ENCODE measurements at places on chromosomes 2 and 18.

DNA sequence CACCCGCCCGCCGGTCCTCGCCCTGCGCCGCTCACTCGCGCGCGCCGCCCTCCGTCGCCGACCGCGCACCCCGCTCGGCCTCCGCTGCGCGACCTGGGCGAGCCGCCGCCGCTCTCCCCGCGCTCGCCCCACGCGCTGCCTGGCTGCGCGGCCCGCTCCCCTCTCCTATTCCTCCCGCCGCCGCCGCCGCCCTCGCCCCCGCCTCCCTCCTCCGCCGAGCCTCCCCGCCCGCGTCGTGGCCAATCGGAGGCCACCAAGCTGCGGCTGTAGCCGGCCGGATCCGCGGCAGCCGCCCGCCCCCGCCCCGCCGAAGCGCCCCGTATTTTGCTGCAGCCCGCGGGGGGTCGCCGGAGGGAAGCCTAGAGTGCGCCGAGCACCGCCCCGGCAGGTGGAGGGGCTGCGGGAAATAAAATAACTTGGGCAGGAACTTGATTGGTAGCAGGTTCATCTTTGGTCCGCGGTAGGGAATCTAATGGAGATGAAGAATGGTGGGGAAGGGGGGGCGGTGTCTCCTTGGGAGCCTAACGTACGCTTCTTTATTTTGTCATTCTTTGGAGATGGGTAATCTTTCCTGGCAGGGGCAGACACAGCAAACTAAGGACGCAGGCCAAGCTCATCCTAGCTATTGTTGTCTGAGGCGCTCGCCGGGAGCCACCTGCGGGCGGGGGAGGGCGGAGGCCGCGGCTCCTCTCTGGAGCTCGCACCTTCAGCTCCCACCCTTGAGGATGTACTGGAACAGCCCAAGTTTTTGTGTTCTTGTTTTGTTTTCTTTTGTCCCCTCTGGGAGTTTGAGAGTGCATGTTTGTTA, 1.1 kb upstream of the CDH2 start:
- no peak for DNase-seq

DNA sequence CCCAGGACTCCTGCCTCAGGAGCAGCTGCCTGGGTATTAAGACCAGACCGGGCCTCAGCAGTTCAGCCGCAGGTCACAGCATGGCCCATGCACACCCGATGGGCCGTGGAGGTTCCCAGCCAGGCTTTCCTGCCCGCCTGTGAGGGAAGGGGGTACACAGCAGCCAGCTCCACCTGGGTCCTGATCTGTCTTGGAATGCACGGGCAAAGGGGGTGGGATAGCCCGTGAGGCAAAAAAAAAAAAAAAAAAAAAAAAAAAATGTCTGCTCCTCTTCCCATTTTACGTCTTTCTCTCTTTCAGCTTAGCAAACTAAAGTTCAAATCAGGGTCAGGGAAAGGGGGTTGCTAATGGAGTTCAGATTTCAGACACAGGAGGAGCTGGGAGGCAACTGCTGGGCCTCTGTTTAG, 385.2 kb downstream of the TNS1 start:
- no peak for DNase-seq

DNA sequence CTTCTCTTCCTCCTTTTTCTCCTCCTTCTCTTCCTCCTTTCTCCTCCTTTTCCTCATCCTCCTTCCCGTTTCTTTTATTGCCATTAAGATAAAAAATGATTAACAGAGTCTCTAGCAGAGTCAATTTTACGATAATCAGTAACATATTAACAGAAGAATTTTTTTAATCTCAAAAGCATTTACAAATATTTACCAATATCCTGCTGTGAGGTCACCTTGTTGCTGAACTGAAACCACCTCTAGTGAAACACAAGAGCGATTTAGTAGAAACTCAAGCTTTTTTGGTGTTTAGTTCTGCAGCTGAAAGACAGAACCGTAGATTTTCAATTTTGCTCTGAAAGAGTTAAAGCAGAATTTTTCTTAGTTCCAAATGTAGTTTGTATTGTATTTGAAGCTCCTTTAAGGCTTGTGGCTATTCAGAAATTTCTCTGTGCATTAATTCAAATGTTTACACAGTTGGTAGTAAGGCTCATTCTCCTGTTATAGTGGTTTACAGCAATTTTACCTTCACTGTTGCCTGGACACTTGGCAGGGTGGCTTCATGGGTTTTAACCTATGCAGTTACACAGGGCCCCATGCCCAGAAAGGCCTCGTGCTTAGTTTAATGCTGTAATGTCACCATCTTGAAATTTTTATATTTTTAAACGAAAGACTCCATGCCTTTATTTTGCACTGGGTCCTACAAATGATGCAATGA, 1106.6 kb upstream of the FAM98A start:
- no peak for DNase-seq

DNA sequence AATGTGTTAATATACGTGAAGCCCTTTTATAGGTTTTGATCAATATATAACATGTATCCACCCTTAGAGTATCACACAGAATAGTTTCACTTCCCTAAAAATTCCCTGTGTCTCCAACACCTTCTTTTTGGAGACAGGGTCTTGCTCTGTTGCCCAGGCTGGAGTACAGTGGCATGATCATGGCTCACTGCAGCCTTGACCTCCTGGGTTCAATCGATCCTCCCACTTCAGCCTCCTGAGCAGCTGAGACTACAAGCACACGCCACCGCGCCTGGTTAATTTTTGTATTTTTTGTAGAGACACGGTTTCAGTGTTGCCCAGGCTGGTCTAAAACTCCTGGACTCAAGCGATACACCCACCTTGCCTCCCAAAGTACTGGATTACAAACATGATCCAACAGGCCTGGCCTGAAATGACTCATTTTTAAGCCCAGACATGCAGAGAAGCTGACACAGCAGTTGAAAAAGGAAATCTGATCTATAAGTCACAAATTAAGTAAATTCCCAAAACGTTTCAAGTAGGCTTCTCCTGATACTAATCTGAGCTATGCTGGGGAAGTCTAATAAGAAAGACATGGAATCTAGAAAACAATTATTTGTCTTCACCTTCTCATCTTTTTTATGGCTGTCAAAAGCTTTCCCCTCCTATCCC, 2.9 kb downstream of the DUSP11 start:
- no peak for DNase-seq

DNA sequence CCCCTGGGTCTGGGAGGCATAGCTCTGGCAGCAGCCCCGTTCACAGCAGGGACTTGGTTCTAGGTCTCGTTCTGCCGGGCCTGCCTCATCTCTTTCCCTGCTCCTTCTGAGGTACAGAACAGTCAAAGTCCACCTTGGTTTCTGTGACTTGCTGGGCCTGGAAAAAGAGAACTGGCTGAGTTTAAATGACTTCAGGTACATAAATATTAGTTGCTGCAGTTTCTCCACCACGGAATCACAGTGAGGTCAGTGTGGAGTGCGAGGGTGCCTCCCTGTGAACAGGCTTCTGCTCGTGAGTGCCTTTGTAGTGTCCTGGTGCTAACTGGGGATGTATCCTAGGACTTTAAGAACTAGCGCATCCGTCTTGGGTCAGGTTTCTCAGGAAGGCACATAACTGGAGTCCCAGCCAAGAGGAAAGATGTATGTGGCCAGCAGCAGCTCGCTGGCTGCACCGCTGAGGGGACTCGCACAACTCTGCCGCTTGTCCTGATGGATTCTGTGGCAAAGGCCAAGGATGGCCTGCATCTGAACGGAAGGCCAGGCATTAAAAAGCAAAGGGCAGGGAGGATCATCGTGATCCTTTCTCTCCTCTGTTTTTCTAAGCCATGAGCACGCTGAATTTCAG, 188.6 kb downstream of the SH3RF3 start:
- DNase-seq: no peak
